ENCODE measurements at places on chromosomes 3 and 15.

- H3K4me3 ChIP-seq = no peak overlapping the region
- no peak overlapping the region for H3K27ac ChIP-seq
- DNase-seq = no peak
- no peaks in the 10 kb centered on the region for H3K36me3 ChIP-seq
- H3K4me1 ChIP-seq = peaks cover 51% of the 10 kb centered on the region
These were observed 43.2 kb upstream of the RAB6B start for GRCh38 chr3:133938770-133939462.

GRCh38 chr15:65254356-65254755 is 32.3 kb downstream of the PARP16 start:
- no peak overlapping the region for H3K4me3 ChIP-seq
- no peak for DNase-seq
- H3K4me1 ChIP-seq = no peaks in the 10 kb centered on the region
- H3K27me3 ChIP-seq = no peaks in the 10 kb centered on the region
- peaks cover 16% of the 10 kb centered on the region for H3K36me3 ChIP-seq

DNA sequence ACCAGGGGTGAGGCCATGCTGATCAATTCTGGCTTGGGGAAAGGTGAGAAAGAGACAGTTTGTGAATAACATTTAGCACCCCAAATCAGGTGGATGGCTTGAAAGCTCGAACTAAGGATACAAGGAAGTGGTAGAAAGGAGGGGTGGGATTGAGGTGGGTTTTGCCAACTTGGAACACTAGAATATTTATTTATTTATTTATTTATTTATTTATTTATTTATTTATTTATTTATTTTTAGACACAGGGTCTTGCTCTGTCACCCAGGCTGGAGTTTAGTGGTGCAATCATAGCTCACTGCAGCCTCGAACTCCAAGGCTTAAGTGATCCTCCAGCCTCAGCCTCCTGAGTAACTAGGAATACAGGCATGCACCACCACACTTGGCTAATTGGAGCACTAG is 31.0 kb upstream of the THSD4 start:
- DNase-seq = no peak
- peaks cover 23% of the 10 kb centered on the region for H3K4me1 ChIP-seq
- H3K27me3 ChIP-seq = no peaks in the 10 kb centered on the region
- no peak overlapping the region for H3K4me3 ChIP-seq
- H3K36me3 ChIP-seq = no peaks in the 10 kb centered on the region

GRCh38 chr15:29570948-29571791 is 251.1 kb downstream of the TJP1 start:
- H3K27ac ChIP-seq = no peak overlapping the region
- H3K4me3 ChIP-seq = peak overlapping the region; percentile 71
- peaks cover 5% of the 10 kb centered on the region for H3K4me1 ChIP-seq
- H3K36me3 ChIP-seq = no peaks in the 10 kb centered on the region
- H3K27me3 ChIP-seq = no peaks in the 10 kb centered on the region

- no peak for DNase-seq
- H3K36me3 ChIP-seq = peaks cover 35% of the 10 kb centered on the region
- H3K4me3 ChIP-seq = no peak overlapping the region
- H3K27ac ChIP-seq = no peak overlapping the region
- H3K4me1 ChIP-seq = no peaks in the 10 kb centered on the region
These were observed 96.7 kb upstream of the UMPS start for GRCh38 chr3:124633524-124633923.

DNA sequence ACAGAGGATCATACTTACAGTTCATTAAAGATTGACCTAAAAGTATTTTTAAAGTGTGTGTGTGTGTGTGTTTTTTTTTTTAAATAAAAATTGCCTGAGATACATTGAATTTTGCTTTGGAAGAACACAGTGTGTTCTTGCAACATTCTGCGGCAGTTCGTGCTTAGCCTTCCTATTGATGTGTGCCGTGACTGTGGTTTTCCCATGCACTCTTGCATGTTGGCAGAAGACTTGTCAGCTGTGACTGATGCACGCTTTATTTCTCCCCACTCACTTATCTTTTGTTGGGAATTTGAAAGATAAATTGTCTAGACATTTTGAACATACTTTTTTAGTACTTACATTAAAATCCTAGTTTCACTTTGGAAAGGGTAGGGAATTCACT is 136.3 kb upstream of the LRRFIP2 start:
- peaks cover 5% of the 10 kb centered on the region for H3K36me3 ChIP-seq
- peaks cover 39% of the 10 kb centered on the region for H3K4me1 ChIP-seq
- no peaks in the 10 kb centered on the region for H3K27me3 ChIP-seq
- H3K4me3 ChIP-seq = peak overlapping the region; percentile 1
- DNase-seq = no peak
- no peak overlapping the region for H3K27ac ChIP-seq

DNA sequence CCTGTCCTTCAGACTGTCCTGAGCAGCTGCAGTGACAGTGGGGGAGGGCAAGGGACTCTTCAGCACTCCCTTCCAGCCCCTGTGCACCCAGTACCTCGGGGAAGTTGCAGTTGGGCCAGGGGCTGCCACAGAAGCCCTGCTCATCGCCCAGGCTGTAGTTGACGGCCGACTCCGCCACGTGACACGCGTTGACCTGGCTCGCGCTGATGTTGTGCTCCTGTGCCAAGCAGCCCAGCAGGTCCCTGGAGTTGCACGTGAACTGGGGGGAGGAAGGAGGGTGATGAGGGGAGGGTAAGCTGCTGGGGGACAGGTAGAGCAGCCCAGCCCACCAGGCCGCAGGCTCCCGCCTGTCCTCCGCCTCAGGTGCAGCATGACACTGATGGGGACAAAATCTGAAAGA is 101.2 kb downstream of the SEC22A start:
- no peaks in the 10 kb centered on the region for H3K4me1 ChIP-seq
- H3K4me3 ChIP-seq = no peak overlapping the region
- H3K27ac ChIP-seq = no peak overlapping the region

GRCh38 chr3:169940470-169941181 is 26.0 kb upstream of the SEC62 start:
- no peaks in the 10 kb centered on the region for H3K27me3 ChIP-seq
- H3K27ac ChIP-seq = no peak overlapping the region

GRCh38 chr3:155846119-155846518 is 8.1 kb downstream of the SLC33A1 start:
- no peak for DNase-seq
- no peak overlapping the region for H3K27ac ChIP-seq
- no peaks in the 10 kb centered on the region for H3K27me3 ChIP-seq
- H3K4me1 ChIP-seq = peaks cover 46% of the 10 kb centered on the region

GRCh38 chr3:10228248-10228950 is 19.9 kb upstream of the TATDN2 start:
- H3K4me3 ChIP-seq = no peak overlapping the region
- H3K36me3 ChIP-seq = peaks cover 3% of the 10 kb centered on the region
- DNase-seq = no peak

DNA sequence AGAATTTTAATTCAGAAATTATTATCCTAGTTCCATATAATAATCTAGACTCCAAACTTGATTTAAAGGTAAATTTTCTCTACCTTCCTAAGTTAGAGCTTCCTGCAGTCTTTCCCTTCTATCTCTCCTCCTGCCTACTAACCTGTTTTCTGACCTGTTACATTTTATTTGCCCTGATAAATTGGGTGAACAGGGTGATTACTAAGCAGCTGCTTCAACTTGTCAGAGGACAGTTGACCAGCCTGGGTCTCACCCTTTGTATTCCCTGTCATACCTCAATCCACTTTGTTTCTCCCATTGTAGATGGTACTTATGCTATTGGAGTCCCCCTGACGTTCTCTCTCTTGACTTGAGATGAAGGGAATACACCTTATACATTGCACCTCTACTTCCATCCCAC is 28.4 kb upstream of the MYRIP start:
- H3K4me3 ChIP-seq = no peak overlapping the region
- no peak for DNase-seq
- H3K27me3 ChIP-seq = no peaks in the 10 kb centered on the region
- H3K27ac ChIP-seq = no peak overlapping the region

- H3K4me1 ChIP-seq = no peaks in the 10 kb centered on the region
- no peaks in the 10 kb centered on the region for H3K36me3 ChIP-seq
- no peak for DNase-seq
- H3K27me3 ChIP-seq = no peaks in the 10 kb centered on the region
- H3K27ac ChIP-seq = no peak overlapping the region
These were observed 421.4 kb downstream of the EPHA6 start for GRCh38 chr3:97235611-97236315.

DNA sequence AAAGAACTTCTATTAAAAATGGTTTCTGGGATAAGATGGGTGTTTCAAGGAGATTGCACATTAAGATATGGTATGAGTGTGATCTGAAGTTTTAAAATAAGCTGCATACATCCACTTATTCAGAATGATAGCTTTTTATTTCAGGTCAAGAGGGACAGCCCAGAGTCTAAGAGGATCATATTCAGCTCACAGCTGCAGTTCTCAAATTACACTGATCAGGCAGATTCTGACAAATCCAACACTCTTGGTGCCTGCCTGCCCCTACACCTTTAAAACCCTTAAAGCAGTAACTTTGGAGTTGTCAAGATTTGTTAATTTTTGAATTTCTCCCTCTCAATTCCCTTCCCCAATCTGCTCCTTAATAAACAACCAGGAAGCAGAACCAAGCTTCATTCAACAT is 9.1 kb upstream of the TMEM87A start:
- H3K27ac ChIP-seq = no peak overlapping the region
- no peak for DNase-seq
- no peak overlapping the region for H3K4me3 ChIP-seq
- peaks cover 21% of the 10 kb centered on the region for H3K36me3 ChIP-seq
- no peaks in the 10 kb centered on the region for H3K4me1 ChIP-seq

- H3K4me1 ChIP-seq = peaks cover 99% of the 10 kb centered on the region
- no peaks in the 10 kb centered on the region for H3K27me3 ChIP-seq
- peak overlapping the region; percentile 70 for H3K27ac ChIP-seq
- DNase-seq = no peak
These were observed 19.3 kb downstream of the LMCD1 start for GRCh38 chr3:8520816-8521403.

All from thoracic aorta (tissue), 2 donors.